Stimulated activated CD8-positive, alpha-beta memory T cell treated with anti-CD3 and anti-CD28 coated beads, Interleukin-7, amount 100 ng/mL, for 4 hours (primary cell): ENCODE measurements at places on chromosomes 16 and 17.
A peak's percentile ranks its signal among the peaks of the same experiment; 100 is the strongest.

DNA sequence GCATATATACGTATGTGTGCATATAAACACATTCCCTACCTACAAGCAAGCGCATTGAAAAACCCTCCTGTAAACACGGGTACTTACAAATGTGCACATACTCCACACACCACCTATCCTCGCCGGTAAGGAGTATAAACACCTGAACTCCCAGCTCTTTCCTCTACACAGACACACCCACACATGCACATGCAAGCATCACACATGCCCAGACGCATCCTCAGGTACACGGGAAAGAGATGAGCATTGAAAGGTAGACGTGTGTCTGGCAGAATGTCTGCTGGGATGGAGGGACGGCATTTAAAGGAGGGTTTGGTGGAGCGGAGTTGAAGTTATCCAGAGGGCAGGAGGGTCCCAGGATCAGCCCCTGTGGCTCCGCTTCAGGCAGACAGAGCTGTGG is 4.7 kb upstream of the SMTNL2 start:
- no peak for DNase-seq

GRCh38 chr17:39628655-39629493 is 2.1 kb downstream of the PPP1R1B start:
- no peak for DNase-seq

DNA sequence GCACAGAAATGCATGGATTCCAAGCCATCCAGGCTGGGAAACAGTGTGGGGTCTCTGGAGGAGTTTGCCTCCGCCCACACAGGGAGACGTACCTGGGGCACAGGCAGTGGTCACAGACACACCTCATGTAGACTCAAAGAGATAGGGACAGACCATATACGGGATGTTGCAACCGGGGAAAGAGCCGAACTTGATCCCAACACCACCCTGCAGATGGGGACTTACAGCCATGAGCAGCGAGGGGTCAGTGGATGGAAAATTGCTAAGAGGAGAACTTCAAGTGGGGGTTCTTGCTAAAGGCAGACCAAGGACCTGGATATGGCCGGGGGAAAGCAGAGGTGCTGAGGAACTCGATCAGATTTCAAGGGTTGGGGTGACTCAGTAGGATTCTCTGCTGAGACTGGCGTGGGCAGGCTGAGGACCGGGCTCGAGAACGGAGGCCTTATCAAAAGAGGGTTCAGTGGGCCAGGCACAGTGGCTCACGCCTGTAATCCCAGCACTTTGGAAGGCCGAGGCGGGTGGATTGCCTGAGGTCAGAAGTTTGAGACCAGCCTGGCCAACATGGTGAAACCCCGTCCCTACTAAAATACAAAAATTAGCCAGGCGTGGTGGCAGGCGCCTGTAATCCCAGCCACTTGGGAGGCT is 12.0 kb upstream of the DNAH17 start:
- no peak for DNase-seq

- DNase-seq: no peak
Measured at GRCh38 chr17:27782791-27783206, 17.5 kb downstream of the NOS2 start.

GRCh38 chr16:14325502-14326401 is 254.6 kb downstream of the MRTFB start:
- no peak for DNase-seq

- no peak for DNase-seq
Measured at GRCh38 chr17:83104577-83105505, 25.4 kb downstream of the METRNL start.

- DNase-seq: no peak
Measured at GRCh38 chr17:71349908-71350600, 770.8 kb upstream of the SOX9 start.

DNA sequence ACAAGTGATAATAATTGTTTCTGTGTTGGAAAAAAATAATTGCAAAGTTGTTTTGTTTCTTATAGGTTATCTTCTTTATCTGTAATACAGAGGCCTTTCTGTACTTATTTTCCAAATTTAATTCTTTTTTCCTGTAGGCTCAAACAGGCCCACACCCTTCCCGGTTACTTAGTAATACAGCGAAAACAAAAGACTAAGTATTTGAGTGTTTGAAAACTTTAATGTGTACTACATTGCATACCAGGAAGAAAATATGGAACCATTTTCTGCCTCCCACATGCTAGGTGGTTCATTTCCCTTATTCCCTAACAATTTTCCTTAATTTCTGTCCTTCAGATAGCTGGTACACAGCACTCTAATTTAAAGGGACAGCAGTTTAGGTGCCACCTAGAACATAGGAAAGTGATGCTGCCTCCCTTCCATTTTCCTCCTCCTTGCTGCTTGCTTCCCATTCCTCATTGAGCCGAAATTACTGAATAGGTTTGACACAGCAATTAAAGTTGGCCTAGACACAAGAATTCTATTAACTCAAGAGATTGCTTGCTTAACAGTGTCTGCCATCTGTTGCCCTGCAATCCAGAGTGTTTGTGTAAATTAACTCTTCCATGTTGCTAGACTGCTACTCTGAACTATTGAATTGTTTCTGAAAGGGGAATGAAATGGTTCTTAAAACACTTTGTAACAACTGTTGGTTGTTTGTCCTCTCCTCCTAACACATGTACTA is 24.2 kb downstream of the CYB5B start:
- DNase-seq: no peak

DNA sequence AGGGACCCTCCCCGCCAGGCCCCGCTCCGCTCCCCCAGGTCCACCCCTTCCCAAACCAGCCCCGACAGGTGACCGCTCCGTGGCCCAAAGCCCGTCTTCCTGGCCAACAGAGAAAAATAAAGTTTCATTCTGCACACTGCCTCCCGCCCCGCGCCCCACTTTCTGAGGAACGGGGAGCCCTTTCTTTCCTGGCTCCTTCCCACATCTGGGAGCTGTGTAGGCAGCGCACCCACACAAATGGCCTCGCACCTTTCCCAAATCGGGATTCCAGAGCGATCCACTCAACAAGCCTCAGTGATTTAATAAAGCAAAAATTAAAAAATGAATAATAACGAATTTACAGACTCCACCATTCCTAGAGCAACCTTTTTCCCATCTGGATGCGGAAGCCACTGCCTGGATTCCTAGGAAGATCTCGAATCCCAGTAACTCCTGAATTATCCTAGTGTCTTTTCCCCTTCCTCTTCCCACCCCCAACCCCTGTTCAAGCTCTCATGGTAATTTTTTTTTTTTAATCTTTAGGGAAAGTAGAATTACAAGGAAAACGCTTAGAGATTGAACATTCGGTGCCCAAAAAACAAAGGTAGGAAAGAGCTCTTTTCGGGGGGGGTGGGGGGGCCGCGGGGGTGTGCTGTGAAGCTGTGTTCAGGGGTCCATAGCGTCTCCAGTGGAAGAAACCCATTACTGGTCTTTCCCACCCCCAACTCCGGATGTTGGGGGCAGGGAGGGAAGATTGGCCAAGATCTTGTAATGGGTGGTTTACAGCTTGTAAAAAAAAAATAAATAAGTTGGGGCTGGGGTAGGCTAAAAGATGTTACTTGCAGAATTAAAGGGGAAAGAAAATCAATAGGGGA is 1.6 kb downstream of the IGF2BP1 start:
- no peak for DNase-seq

DNA sequence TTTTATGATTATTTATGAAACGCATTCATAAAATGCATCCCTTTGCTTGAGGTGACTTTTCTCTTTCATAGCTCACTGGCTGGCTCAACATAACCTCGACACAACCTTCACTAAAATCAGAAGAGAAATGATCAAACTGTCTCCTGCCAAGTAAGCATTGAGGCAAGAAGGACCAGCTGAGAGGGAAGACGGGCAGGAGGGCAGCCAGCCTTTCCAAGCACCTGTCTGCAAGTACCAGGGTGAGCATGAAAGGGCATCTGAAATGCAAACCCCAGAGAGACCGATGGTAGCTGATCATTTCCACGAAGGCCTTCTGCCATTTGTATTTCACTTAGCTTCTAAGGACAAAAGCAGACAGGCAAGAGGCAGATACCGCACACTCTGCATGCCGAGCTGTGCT is 52.1 kb upstream of the RPH3AL start:
- no peak for DNase-seq

- DNase-seq: peak; percentile 10
Measured at GRCh38 chr17:42928714-42929496, 28.3 kb downstream of the G6PC1 start.

DNA sequence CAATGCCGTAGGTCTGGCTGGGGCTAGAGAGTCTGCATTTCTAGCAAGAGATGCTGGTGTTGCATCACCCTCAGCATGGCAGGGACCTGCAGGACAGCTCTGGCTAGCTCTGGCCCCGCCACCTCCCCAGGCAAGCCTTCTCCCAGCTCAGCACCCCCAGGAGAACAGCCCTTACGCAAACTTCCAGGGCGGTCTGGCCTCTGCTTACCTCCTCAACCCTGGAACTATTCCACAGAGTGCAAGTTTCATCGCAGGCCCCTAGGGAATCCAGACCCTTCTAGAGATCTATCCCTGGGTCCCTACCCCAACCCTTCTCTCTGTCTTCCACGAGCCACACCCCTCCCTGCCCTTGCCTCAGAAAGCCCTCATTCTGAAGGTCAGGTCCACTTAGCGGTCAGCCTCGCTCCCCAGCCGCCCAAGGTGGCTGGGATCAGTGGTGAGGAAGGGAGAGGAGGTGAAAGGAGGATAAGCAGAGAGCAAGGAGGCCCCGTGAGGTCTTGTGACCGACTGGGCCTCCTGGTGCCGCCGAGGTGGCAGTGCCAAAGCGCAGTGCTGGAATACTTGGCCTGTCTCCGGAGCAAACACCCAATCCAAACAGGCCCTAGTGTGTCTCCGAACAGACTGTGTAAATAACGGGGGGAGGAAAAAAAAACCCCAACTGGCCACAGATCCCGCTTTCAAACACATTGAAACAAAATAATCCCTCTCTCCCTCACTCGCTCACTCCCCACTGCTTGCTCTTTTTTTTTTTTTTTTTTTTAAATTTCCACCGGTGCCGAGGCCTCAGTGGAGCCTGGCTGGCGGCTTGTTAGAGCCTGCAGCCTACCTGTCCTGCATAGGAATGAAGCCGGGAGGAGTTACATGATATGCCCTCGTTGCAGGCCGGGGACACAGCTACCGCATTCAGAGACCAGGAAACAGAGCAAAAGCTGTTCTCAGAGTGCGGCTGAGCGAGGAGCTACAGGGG is 380.9 kb downstream of the SOX9 start:
- DNase-seq: no peak

- DNase-seq: no peak
Measured at GRCh38 chr17:40345994-40346764, 18.4 kb downstream of the GJD3 start.

GRCh38 chr16:90019543-90020259 is 445 bp upstream of the DBNDD1 start:
- DNase-seq: no peak

DNA sequence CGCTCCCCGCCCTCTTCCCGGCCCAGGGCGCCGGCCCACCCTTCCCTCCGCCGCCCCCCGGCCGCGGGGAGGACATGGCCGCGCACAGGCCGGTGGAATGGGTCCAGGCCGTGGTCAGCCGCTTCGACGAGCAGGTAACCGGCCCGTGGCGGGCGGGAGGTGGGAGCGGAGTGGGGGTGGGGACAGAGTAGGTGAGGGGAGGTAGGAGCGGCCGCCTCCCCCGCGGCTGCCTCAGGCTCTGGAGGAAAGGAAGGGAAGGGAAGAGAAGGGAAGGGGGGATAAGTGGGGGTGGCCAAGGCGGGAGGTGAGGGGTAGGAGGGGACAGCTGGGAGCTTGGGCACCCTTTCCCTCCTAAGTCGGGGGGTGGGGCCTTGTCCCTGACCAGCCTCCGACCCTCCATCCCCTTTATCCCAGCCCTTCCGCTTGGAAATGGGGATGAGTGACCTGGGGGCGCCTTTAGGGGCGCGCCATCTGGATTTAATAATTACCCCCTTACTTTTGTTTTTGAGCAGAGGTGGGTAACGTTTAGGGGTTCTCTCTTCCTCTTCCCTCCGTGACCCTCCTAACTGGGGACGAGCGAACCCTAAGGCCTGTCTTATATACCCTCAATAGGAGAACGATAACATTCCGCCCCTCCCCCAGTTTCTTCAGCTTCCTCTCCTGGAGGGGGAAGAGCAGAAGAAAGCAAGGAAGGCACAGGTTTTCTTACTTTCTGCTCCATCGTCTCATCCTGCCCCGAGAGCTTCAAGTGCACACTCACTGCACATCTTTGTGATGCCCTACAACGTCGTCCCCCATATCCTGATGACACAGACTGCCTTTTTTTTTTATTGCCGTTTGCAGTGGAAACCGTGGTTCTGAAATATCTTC is 694 bp downstream of the NF1 start:
- DNase-seq: peak; percentile 2

DNA sequence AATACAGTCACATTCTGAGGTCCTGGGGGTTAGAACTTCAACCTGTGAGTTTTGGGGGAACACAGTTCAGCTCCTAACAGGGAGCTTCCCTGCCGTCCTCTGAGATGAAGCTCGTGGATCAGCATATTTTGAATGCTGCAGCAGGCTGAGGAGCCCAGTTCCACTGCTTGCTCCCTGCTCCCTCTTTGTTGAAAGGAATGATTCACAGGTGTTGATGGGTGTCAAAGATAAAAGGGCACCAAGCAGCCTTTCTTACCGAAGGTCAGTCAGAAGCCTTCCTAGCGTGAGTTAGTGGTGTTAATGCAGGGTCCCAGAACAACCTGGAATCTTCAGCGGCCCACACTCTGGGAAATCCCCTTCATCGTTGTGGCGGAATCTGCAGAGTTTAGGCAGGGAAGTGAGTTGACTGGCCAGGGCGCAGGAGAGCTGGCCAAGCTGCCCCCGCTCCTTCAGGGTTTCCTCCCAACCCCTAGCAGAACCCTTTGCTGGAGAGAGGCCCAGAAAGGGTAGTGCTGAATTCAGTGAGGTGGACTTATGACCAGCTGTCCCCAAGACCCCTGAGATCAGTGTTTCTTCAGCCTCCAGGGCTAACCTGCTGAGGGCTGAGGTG is 114.8 kb downstream of the GNAO1 start:
- no peak for DNase-seq

DNA sequence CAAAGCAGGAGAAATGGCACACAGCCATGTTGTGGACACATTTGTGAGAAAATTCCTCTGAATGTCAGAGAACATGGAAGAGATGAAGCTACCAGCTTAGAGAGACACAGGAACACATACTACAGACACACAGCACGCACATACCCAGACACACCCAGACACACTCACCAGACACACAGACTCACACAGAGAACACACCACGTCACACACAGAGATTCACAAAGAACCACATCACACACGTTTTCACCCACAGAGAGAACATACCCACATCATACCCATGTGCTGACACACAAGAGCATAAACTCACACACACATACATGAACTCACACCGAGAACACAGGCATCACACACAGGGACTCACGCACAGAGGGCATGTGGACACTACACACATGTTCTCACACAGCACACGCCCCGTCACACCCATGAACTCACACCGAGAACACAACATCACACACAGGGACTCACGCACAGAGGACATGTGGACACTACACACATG is 124.9 kb downstream of the METRNL start:
- no peak for DNase-seq
